Esophagus squamous epithelium (tissue), 5 donors: ENCODE measurements at places on chromosomes 2 and 18.

DNA sequence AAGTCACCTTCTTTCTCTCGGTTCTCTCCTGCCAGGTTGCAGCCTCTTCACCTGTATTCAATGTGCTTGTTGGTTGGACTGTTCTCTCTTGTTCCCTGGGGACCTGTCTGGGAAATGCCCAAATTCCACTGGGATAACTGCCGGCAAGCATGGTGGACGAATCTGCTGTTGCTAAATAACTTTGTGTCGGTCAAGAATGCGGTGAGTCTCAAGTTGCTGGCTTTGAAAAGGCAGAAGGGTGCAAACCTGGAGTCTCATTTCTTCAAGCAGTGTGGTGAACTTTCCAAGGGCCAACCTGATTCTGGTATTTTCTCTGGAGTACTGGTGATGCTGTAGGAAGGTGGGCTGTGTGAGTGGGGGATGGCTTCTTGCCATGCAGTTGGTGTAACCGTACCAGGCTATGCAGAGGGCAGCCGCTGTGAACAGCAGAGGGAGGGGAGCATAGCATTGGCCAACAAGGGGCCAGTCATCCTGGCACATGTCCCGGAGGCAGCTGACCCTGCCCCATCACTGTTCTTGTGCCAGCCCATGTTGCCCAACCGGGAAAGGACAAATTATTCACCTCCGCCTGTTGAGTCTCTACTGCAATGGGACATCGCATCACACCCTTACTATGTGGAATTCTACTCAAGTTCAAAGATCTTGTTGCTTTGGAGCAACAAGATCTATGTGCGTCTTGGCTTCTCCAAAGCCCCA lies 88.1 kb upstream of the SEC11C start:
- DNase-seq: no peak

- DNase-seq: no peak
Measured at GRCh38 chr18:38007676-38008330, 442.2 kb upstream of the CELF4 start.

- DNase-seq: no peak
Measured at GRCh38 chr18:24187049-24187448, 48.2 kb downstream of the CABYR start.

DNA sequence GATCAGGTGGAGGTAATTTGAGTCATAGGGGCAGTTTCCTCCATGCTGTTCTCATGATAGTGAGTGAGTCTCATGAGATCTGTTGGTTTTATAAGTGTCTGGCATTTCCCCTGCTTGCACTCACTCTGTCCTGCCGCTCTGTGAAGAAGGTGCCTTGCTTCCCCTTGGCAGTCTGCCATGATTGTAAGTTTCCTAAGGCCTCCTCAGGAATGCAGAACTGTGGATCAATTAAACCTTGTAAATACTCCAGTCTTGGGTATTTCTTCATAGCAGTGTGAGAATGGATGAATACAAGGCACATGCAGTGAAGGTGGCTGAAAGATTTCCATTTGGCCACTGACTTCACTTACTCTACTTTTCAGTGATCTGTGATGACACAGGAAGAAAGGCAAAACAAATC lies 133.7 kb downstream of the SH3BP4 start:
- DNase-seq: no peak

- DNase-seq: no peak
Measured at GRCh38 chr2:216163518-216163917, 54.4 kb downstream of the XRCC5 start.

DNA sequence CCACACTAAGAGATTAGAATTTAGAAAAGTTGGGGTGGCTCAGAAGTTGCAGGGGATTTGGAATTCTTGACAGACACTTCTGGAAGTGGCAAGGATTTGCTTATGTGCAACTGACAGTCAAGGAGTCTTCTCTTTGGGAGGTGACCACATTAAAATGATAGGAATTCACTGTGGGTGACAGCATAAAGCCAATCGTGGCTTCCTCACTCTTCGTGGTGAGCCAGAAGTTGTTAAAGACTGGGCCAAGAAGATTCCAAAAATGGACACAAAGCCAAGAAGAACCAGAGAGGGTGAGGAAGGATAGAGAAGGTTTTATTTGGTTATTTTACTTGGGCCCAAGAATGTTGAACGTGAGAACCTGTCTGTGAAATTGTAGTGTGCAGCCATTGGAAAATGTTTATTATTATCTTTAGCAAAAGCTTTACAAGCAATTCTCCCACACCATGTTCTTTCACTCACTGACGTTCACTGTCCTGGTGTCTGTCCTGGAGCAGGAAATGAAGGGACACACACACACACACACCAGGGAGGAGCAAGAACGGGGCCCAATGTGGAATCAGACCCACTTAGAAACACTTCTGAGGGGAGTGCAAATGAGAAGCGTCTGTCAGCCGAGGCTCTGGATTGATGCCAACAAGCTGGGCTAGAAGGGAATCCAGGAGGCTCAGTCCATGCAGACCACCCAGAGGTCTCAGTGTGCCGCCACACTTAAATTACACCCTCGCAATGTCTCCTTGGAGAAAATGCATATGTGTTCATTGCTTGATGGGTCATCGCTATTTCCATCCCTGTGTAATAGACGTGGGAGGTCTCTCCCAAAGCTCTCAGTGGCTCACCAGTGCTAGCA lies 37.2 kb downstream of the STEAP3 start:
- no peak for DNase-seq
